ENCODE measurements at places on chromosomes 4 and X. TPM values are rescaled to one million over a fixed set of nuclear protein-coding genes. Genes with fewer than 3 reads are reported as not detected.

MAGEA12 gene
- total RNA-seq, result 0.20 TPM

PPP4R3C gene
- total RNA-seq, result not detected

HSFX3 gene
- total RNA-seq, result not detected

DNA sequence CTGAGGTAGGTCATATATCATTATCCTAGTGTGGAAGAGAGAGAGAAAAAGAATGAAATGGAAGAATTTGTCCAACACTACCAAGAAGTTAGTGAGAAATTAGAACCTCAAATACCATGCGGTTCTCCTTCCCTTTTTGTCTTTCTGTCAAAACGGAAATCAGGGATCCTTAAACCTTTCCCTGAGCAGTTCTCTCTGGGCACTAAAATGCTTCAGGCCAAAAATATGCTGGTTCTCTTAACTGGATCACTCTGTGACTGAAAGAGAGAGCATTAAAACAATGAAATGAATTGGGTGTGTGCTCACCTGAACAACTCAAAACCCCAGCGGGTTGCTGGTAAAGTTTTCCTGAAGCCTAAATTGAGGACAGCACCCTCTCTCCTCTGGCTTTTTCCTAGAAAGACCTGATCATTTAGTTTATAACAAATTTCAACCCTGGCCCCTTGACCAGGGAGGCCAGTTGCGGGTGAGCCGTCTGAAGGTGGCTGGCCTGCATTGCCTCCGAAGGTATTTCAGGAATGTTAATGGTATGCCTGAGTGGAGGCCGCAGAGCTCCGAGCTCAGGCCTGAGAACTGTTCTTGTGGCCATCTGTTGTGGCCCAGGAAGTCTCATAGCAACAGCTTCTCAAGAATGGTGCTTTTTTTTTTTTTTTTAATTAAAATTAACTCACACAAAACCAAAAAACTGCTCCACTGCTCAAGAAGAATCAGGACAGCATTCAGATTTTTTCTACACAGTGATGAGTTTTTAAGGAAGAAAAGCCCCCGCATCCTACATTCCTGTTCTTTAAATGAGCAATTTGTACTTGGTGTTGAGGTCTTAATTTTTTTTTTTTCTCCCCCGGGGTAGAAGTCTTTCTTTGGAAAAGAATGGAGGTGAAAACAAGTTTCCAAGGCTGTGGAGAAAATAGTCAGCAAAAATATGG, 155.1 kb downstream of the SHROOM3 start:
- no peaks in the 10 kb centered on the region for H3K27me3 ChIP-seq
- no peaks in the 10 kb centered on the region for H3K36me3 ChIP-seq
- H3K4me1 ChIP-seq, result peaks cover 3% of the 10 kb centered on the region
- DNase-seq, result peak; percentile 54
- H3K4me3 ChIP-seq, result no peak overlapping the region
- peak overlapping the region; percentile 74 for H3K27ac ChIP-seq

- no peak overlapping the region for H3K27ac ChIP-seq
- no peak overlapping the region for H3K4me3 ChIP-seq
- DNase-seq, result peak; percentile 33
- H3K27me3 ChIP-seq, result no peaks in the 10 kb centered on the region
Observed at GRCh38 chr4:163548481-163549243, 54.2 kb downstream of the TMA16 start.

- H3K27me3 ChIP-seq, result no peaks in the 10 kb centered on the region
- H3K27ac ChIP-seq, result no peak overlapping the region
- no peak overlapping the region for H3K4me3 ChIP-seq
- H3K36me3 ChIP-seq, result no peaks in the 10 kb centered on the region
- H3K4me1 ChIP-seq, result no peaks in the 10 kb centered on the region
- no peak for DNase-seq
Observed at GRCh38 chr4:89469930-89470375, 162.4 kb upstream of the GPRIN3 start.

- no peak for DNase-seq
- H3K4me1 ChIP-seq, result no peaks in the 10 kb centered on the region
- no peaks in the 10 kb centered on the region for H3K27me3 ChIP-seq
- no peak overlapping the region for H3K27ac ChIP-seq
- no peak overlapping the region for H3K4me3 ChIP-seq
Observed at GRCh38 chrX:9260603-9261002, 204.3 kb upstream of the TBL1X start.

DNA sequence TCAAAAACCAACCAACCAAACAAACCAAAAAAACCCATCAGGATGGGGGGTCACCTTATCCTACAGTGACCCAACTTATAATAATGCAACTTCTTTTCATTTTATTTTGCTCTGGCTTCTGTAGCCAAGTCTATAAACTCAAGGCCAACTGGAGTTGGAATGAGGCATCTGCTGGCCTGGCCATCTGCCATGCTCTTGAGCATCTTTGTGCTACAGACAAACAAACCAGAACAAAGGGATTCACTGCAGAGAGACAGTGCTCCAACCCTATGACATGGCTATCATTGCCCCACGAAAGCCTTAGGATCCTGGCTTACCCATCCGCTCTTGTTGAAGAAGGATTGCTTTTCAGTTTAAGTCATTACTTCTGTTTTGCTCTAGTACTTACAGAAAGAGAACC, 49.2 kb upstream of the SCRG1 start:
- no peaks in the 10 kb centered on the region for H3K4me1 ChIP-seq
- no peaks in the 10 kb centered on the region for H3K27me3 ChIP-seq
- no peak for DNase-seq

- peak overlapping the region; percentile 98 for H3K27ac ChIP-seq
- peak; percentile 54 for DNase-seq
- H3K27me3 ChIP-seq, result no peaks in the 10 kb centered on the region
- peak overlapping the region; percentile 90 for H3K4me3 ChIP-seq
Observed at GRCh38 chr4:122152711-122153226, 638 bp downstream of the BLTP1 start.

GRCh38 chr4:10281996-10282395, 165.4 kb upstream of the WDR1 start:
- H3K4me1 ChIP-seq, result no peaks in the 10 kb centered on the region
- no peak overlapping the region for H3K4me3 ChIP-seq
- H3K27me3 ChIP-seq, result no peaks in the 10 kb centered on the region
- no peaks in the 10 kb centered on the region for H3K36me3 ChIP-seq
- no peak for DNase-seq

DNA sequence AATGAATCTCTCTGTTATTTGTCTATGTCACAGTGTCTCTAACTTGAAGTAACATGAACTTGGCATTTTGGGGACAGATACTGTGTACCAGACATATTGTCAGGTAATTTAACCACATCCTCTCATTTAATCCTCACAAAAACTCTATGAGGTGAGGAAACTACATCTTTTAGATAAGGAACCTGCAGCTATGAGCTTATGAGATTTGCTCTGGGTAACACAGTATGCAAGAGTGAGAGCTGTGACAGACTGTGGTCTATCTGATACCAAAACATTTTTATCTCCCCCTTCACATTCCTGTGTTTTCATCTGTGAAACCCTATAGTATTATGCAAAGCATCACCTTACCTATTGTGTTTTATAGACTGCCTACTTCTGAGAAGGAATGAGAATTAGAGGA, 58.4 kb upstream of the HS3ST1 start:
- H3K27me3 ChIP-seq, result no peaks in the 10 kb centered on the region
- H3K4me1 ChIP-seq, result no peaks in the 10 kb centered on the region
- no peak overlapping the region for H3K27ac ChIP-seq
- DNase-seq, result no peak

DNA sequence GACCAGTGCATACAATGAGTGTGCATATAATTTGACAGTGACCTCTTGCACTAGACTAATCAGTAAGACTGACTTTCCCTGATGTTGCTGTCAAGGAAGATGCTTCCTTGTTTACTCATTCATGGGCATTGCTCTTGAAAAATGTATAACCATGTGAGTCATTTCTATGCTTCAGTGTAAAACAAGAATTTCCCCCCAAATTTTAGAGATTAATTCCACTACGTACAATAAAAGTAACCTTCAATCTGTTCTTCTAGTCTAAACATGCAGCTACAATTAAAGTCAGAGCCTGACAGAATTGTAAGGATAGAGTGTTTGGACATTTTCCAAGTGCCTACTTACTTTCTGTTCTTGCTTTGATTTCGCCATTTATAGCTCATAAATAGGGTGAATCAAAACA, 935.7 kb downstream of the RAPGEF2 start:
- no peaks in the 10 kb centered on the region for H3K27me3 ChIP-seq
- no peaks in the 10 kb centered on the region for H3K36me3 ChIP-seq
- H3K4me3 ChIP-seq, result no peak overlapping the region
- no peak overlapping the region for H3K27ac ChIP-seq
- no peaks in the 10 kb centered on the region for H3K4me1 ChIP-seq

- no peaks in the 10 kb centered on the region for H3K36me3 ChIP-seq
- no peaks in the 10 kb centered on the region for H3K4me1 ChIP-seq
- no peak overlapping the region for H3K27ac ChIP-seq
- DNase-seq, result no peak
- H3K4me3 ChIP-seq, result no peak overlapping the region
- H3K27me3 ChIP-seq, result peaks cover 5% of the 10 kb centered on the region
Observed at GRCh38 chrX:37817176-37817575, 30.2 kb downstream of the DYNLT3 start.

DNA sequence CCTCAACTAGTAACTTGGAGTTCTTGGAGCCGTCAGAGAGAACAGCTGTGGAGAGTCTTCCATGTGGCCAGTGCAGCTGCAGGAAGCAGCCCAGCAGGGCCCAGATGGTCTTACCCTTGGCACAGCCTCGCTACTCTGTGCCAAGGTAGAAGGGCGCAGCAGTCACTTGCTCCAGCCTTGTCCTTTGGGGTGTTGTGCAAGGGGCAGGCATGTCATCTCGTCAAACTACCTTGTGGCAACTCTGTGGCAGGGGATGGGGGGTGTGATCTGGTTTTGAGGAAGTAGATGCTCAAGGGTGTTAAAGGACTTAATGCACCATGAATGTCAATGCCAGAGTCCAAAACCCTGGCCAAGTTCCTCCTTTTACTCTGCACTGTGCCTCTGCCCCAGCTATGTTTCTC, 34.2 kb upstream of the TBC1D14 start:
- no peak for DNase-seq
- no peaks in the 10 kb centered on the region for H3K27me3 ChIP-seq
- no peak overlapping the region for H3K4me3 ChIP-seq
- H3K4me1 ChIP-seq, result no peaks in the 10 kb centered on the region
- H3K27ac ChIP-seq, result no peak overlapping the region

DNA sequence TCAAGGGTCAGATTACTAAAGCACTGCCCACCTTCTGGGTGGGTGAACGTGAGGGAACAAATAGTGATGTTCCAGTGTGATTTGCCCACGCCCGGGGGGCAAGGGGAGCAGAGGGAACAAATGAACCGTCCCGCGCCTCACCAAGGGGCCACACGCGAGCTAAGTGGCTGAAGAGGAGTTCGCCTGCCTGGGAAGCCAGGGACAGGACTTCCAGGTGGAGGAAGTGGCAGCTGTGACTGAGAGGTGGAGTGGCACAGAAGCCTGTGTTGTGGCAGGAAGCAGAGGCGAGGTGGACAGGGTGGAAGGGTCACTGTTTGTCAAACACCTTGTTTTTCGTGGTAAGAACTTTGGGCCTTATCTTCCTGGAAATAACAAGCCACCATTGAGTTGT, 9.0 kb upstream of the SORBS2 start:
- H3K27me3 ChIP-seq, result no peaks in the 10 kb centered on the region
- no peaks in the 10 kb centered on the region for H3K36me3 ChIP-seq
- H3K27ac ChIP-seq, result no peak overlapping the region
- no peak for DNase-seq
- no peaks in the 10 kb centered on the region for H3K4me1 ChIP-seq

DNA sequence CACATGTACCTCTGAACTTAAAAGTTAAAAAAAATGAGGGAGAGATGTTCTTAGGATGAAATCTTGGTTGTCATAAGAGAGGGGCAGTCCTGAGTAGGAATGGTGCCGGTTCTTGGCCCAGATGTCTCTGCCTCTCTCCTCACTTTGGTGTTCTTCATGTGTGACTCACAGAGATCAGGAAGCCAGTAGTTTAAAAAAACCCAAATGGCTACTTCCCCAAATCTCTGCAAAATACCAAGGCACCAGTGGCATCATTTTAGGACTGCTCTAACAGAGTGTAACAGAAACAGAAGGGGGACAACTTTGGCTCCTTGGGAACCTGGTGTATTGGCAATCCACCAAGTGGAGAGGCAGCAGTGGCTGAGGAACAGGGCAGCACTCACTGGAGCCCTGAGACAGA, 116.8 kb downstream of the SCD5 start:
- H3K36me3 ChIP-seq, result no peaks in the 10 kb centered on the region
- no peak for DNase-seq
- H3K27me3 ChIP-seq, result no peaks in the 10 kb centered on the region
- H3K27ac ChIP-seq, result no peak overlapping the region
- no peaks in the 10 kb centered on the region for H3K4me1 ChIP-seq

- H3K4me3 ChIP-seq, result no peak overlapping the region
- H3K27me3 ChIP-seq, result peaks cover 8% of the 10 kb centered on the region
- no peaks in the 10 kb centered on the region for H3K4me1 ChIP-seq
Observed at GRCh38 chrX:131633285-131633917, 89.5 kb downstream of the OR13H1 start.
